ENCODE measurements at places on chromosomes 1 and 21. TPM values are rescaled to one million over a fixed set of nuclear protein-coding genes. Genes with fewer than 3 reads are reported as not detected.

The PCAT6 gene
- total RNA-seq = not detected

DNA sequence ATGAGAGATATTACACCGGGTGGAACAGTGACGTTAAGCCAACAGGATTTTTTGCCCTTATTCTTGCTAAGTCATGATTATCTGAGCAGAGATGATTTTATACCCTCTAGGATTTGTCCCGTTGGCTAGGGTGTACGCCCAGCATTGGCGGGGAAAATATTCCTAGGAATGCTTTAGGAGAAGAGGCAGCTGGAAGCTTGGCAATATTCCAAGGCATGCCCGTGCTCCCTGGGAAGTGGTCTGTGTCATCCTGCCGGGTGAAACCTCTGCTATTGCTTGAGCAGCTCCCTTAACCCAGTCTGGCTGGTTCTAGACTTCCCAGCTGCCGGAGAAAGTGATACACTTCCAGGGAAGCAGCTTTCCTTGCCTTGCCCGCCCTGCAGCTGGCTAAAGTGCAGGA is 16.2 kb downstream of the CHRNB2 start:
- no peak for DNase-seq

GRCh38 chr1:12565966-12566352 is 52.1 kb downstream of the DHRS3 start:
- no peak for DNase-seq

- no peak for DNase-seq
Measured at GRCh38 chr1:44857446-44857845, 14.4 kb upstream of the PTCH2 start.
